ENCODE measurements at places on chromosomes 5 and 9.

DNA sequence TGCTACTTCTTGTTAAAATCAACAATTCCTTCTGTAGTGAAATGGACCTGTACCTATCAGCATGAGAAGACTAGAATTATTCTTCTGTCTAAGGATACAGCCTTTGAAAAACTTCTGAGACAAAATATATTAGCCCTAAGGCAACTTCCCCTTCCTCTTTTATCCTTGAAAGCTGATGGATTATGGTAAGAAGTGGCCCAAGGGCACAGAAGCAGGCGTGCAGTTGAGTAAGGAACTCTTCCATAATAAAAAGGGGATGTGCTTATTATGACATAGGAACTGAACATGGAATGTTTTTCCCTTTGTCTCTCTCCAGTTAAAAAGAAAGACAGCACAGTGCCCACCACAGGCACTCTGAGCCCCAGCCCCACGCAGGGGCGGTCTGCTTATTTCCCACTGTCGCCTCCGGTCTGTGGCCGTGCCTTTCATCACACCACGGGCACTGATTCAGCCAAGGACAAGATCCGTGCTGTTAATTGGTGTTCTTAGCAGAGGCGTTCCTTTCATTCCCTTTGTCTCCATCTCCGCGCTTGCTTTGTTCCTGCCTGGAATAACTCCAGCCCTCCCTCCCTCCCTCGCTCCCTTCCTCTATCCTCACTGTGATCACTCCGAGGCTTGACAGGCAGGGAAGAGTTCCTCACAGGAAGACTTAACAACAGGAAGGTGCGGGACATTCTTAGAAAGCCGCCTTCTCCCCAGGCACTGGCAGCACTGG, 135.9 kb upstream of the OTULINL start:
- DNase-seq = no peak

GRCh38 chr9:19946441-19947109, 157.7 kb upstream of the SLC24A2 start:
- DNase-seq = no peak

GRCh38 chr9:129836311-129837007, 1.2 kb downstream of the USP20 start:
- DNase-seq = no peak

DNA sequence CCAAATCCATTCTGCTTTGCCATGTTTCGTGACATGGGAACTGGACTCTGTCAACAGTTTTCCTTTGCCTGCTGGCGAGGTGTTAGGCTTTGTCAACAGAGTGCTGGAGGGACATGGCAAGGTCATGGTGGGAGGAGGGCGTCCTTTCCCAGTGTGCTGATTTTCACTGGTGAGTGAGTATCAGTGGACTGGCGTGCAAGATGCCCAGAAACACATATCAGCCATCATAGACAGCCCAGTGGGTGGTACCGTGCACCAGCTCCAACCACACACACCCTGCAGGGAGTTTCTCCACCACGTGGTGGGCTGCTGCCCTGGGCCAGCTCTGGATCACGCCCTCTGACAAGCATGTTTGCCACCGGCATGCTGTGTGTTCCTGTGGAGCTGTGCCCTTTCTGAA, 50.0 kb upstream of the ABL1 start:
- DNase-seq = no peak

GRCh38 chr9:114055061-114055460, 23.0 kb downstream of the AMBP start:
- no peak for DNase-seq

All from central memory CD8-positive, alpha-beta T cell (primary cell).